ENCODE measurements at places on chromosomes 12 and 14.

GRCh38 chr12:75660805-75661404 is 149.5 kb upstream of the KRR1 start:
- no peak for DNase-seq

GRCh38 chr14:66443785-66444184 is 42.4 kb upstream of the CCDC196 start:
- DNase-seq = no peak

DNA sequence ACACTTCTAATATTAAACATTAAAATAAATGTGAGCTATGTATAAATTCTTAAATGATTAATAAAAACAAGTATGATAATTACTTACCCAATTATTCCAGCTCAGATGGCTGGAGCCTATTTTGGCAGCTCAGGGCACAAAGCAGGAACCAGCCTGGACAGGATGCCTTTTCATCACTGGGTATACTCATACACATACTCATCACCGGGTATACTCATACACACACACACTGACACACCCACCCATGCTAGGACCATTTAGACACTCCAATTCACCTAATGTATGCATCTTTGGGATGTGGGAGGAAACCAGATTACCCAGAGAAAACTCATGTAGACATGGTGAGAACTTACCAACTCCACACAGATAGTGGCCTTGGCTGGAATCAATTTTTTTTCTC is 57.9 kb upstream of the CNOT2 start:
- no peak for DNase-seq

- DNase-seq = no peak
Measured at GRCh38 chr14:68274725-68275124, 455.1 kb downstream of the RAD51B start.

DNA sequence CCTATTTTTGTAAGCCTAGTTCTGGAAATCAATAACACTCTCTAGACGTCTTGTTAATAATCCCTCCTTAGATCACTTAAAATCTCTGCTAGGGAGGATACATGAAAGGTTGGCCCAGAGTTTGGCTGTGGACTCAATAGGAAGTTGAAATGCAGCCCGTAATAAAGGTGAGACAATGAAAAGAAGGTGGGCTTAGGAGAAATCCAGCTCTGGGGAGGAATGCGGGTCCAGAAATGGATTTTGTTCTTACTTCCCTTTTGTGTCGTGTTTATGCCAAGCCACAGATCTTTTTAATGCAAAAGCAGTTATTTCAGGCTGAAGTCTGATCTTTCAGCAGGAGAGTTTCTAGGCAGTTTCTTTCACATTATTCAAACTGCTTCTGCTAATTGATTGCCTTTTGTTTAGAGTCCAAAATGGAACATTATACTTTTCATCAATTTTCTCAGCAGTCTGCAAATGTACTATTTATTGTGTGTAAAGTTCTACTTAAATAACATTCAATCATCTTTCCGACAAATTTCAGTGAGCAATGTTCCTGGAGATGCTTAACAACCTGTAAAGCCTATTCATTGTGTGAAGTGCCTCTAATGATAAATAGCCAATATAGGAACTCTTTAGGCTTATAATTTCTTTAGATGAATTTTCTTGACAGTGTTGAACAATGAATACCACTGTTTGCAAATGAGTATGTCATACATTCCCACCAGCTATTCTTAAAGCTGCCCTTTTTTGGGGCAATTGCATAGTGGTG is 252.9 kb upstream of the KRR1 start:
- no peak for DNase-seq

- peak; percentile 78 for DNase-seq
Measured at GRCh38 chr14:32076278-32077080, 625 bp upstream of the ARHGAP5 start.

GRCh38 chr12:109731806-109732205 is 18.2 kb downstream of the FAM222A start:
- no peak for DNase-seq

- DNase-seq = no peak
Measured at GRCh38 chr12:84696908-84697540, 215.6 kb downstream of the SLC6A15 start.

GRCh38 chr12:68487721-68488309 is 122.9 kb upstream of the RAP1B start:
- DNase-seq = no peak

GRCh38 chr12:2628401-2628800 is 166.4 kb upstream of the FKBP4 start:
- DNase-seq = no peak

DNA sequence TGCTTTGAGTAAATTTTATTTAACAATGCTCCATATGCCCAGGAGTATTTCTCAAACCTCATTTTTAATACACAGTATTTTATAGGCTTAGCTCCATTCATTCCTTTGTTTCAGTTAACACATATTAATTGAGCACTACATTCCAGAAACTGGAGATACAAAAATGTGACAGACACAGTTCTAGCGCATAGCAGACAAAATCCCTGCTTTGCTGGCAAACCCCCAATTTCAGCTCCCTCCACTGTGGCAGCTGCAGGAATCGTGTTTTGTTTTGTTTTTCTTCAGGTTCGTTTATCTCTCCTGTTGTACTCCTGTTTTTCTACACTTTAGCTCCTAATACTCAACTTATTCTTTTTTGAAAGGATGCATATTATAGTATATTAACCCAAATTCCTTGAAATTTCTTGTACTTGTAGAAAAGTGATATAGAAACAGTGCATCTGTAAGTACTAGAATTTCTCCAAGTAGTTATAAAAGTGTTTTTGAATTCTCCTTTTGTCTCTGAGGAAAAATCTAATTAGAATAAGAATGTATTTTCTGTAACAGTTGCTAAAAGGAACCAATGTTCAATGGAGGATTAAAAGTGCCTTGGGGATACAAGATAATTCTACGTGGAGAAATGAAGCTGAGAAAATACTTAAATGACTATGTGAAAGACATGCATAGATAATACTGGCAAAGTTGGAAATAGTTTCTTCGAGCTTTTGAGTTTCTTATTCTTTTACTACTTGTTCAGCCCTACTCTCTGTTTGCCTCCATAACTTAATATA is 6.4 kb upstream of the RAB21 start:
- DNase-seq = no peak

GRCh38 chr12:119052001-119052400 is 70.7 kb downstream of the SRRM4 start:
- no peak for DNase-seq

GRCh38 chr12:123139926-123140675 is 10.8 kb downstream of the PITPNM2 start:
- DNase-seq = no peak

- DNase-seq = no peak
Measured at GRCh38 chr14:63046339-63047268, 1.3 kb upstream of the KCNH5 start.

GRCh38 chr12:57025196-57025595 is 8.9 kb upstream of the TAC3 start:
- no peak for DNase-seq

GRCh38 chr12:95262808-95263207 is 45.2 kb downstream of the VEZT start:
- DNase-seq = no peak

GRCh38 chr14:104197449-104198247 is 59.3 kb downstream of the KIF26A start:
- DNase-seq = no peak

DNA sequence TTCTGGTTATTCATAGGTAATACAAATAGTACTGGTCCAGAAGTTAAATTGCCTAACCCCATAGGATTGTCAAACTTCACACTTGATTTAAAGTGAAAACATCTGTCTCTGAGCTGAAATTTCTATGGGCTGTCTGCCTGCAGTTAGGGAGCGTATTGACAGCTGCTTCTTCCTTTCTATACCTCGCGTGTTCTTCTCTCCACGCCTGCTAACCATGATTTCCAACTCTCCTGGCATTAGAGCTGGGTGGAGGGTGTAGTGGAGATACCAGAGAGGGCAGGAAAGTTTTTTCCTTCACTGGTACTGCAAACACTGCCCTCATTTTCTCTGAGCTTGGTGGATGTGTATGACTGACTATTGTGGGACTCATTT is 429.0 kb upstream of the FBXO33 start:
- no peak for DNase-seq

DNA sequence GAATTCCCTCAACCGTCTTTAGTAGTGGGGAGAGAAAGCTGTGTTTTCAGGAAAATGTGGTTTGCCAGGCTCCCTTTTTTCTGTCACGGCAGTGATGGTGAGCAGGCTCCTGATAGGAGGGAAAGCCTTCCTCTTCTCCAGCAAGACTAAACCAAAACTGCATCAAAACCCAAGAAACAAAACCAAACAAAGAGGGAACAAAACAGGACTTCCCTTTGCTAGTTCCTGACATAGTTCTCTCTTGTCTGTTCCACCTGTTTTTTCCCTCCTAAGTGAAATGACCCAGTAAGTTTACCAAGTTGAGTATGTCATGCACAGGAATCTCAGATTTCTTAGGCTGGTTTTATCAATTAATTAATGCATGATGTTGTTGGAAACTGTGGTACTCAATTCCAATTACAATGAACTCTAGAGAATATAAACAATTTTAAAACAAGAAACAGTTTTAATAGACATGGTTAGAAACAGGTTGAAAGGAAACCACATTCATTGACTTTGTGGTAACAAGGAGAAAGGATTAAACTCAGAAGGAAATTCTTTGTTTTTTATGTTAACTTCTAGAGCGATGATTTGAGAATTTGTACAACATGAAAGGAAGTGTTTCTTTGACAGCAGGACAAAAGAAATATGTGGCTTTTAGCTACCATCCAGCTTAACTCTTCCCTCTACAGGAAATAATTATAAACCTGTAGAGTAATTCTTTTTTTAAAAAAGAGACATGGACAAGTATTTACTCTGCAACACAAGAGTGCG is 23.0 kb upstream of the CSRP2 start:
- no peak for DNase-seq

DNA sequence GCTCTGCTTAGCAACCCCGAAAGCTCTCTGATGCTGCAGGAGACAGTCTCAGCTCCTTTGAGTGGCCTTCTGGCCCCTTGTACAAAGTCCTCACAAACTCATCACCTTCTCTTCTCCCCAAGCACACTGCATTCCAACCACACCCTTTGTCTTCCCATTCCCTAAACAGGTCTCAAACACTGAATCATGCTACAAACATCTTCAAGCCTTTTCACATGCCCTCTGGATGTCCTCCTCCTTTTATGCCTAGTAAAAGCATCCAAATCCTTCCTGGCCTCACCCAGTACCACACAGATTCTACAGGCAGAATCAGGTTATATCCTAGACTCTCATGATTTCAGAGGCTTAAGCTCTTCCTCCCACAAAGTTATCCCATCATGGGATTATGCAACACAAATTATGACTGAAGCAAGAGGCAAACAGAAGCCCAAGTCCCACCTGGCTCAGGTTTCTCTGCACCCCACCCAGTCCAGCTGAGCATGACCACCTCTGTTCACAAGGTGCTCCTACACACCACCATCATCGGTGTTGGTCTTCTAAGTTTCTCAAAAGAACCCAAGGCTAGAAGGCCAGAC is 61.4 kb upstream of the PCED1B start:
- no peak for DNase-seq

GRCh38 chr14:33642691-33643244 is 308.1 kb downstream of the EGLN3 start:
- no peak for DNase-seq

- DNase-seq = no peak
Measured at GRCh38 chr12:72214163-72214562, 58.0 kb upstream of the TRHDE start.

- DNase-seq = no peak
Measured at GRCh38 chr14:75077794-75078193, 8.4 kb downstream of the ZC2HC1C start.

DNA sequence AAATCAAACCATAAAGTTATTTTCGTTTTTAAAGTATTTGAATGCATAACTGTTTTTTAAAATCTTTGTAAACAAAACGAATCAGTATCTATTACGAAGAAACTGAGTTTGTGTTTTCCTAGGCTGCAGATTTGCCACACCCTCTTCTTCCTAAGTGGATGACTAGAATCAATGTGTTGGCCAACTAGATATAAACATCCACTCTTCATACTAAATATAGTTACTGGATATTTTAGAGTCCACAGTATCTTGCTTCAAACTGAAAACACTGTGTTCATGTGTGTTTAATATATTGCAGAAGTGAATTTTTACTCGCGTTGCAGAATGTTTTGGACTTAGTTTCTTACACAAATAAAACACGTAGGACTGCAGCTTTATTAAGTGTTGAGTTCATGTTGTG is 63.2 kb downstream of the KLHL28 start:
- DNase-seq = no peak

DNA sequence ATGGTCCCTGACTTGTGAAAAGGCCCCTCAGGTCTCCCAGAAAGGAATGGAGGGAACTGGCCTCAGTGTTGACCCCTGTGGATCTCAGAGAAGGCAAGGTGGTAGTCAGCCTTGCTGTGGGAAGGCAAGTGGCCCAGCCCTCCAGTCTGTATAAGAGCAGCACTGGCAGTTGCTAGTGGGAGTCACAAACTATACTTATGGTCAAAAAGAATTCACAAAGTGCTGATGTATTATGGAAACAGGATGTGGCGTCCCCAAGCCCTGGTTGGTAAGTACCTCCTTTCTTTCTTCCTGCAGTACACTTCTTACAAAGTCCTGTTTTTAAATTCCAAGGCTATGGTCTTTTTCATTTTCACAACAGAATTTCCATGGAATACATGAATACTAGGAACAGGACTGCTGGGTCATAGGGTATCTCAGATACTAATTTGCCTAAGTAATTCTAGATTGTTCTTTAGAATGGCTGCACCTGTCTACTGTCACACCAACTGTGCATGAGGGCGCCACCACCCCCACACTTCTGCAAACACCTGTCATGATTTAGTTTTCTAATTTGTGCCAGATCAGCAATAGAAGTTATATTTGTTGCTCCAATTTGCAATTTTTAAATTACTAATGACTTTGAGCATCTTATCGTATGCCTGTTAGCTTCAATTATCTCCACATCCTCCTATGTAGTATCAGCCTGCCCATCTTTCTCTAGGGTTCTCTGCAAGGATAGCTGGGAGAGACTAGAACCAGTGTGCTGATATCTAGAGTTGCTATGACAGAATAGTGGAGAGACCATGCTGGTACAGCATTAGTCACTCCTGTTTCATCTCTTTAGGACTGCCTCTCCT is 40.7 kb upstream of the TMEM263 start:
- no peak for DNase-seq

DNA sequence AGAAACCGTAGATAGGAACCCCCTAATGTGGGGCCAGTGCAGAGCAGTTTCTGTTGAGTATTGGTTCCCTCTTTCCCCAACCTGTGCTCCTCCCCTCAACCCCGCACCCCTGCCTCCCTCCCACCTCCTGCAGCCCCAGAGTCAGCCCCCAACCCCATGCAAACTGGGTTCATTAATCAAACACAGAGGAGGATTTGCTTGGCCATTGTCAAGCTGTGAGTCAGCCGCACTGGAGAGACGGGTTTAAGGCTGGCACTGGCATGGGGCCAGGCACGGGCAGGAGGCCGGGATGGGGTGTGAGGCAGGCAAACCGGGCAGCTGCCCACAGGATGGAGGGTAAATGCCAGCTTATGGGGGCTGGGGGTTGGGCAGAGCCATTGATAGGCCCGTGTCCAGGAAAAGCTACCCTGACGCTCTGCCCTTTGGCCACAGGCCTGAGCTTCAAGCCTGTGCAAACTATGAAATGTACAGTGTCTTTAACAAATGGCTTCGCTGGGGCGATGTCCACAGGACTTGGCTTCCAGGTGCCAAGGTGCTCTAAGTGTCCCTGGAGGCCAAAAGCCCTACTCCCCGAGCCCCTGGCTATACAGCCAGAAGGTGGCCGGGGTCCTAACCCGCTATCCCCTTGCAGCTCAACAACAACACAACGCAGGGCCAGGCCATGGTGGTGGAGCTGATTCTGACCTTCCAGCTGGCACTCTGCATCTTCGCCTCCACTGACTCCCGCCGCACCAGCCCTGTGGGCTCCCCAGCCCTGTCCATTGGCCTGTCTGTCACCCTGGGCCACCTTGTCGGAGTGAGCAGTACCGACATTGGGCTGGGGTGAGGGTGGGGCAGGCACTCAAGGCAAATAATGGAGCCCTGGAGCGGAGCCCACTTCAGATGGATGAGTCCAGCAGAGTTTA is 1.4 kb downstream of the AQP5 start:
- no peak for DNase-seq

All from activated CD4-positive, CD25-positive, alpha-beta regulatory T cell treated with anti-CD3 and anti-CD28 coated beads, Interleukin-2, amount 50 U/mL, for 72 hours (primary cell).